ENCODE measurements at places on chromosomes 3 and 15.

DNA sequence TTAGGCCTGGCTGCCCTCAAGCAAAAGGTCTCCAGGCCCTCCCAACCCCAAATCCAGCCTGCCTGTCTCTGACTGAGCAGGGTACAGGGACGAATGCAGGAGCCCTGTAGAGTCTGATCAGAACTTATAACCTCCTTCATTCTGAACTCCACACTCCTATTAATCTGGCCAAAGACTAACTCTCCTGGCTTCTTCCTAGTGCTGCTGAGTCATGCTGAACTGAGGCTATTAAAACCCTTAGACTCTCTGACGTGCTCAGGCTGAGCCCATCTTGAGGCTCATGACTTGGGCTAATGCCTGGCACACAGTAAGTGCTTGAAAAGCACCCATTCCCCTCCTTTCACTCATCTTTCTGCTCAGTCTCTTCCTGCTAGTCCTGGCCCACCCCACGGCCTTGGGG, 81.9 kb downstream of the NUP210 start:
- no peak for DNase-seq

DNA sequence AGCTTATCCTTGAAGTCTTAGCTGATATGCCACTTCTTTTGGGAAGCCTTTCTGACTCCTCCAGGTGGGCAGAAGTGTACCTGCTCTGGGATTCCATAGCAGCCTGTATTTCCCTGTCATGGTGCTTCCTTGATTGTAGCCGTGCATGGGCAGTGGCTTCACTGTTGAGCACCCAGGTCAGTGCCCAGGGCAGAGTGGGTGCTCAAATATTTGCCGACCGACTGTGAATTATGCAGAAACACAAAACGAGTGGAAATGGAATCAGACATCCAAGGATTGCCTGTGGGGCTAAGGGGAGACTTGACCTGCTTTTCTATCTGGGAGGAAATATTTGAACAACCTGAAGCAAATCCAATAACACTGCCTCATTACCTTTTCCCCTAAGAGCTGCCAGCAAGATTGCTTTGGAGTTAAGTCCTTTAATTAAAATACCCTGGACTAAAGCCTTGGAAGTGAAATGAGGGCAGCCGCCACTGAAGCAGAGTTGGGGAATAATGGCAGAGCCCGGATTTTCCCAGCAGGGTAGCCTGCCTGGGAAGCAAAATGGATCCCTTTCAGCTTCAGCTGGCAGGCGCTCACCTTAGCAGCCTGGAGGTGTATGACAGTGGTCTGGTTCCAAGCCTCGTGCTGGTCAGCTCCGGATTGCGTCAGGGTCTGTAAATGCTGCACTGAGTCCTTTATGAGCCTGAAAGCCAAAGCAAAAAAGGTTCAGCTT, 14.9 kb downstream of the ACOX2 start:
- DNase-seq: no peak

GRCh38 chr15:56038015-56038414, 44.6 kb upstream of the NEDD4 start:
- DNase-seq: no peak

DNA sequence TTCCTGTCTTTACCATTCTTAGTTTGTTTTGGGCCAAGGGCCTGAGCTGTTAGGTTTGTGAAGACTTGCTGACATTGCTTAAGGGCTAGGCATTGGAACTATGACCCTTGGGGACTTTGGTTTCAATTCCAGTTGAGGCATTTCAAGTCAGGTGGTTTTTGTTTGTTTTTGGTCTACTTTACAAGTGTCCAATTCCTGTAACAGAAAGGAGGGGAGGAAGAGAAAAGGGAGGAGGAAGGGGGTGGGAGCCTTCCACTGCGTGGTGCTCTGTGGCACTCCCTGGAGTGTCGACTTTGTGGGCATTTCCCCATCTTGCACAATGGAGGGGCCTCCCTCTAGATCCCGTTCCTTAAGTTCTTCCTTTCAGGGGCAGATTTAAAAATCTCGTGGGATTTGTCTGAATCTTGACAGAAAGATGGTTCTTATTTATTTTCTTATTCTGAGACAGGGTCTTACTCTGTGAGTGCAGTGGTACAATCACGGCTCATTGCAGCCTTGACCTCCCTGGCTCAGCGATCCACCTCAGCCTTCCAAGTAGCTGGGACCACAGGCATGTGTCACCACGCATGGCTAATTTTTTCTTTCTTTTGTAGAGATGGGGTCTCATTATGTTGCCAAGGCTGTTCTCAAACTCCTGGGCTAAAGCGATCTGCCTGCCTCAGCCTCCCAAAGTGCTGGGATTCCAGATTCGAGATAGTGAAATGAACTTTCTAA, 59.5 kb upstream of the RYK start:
- no peak for DNase-seq

DNA sequence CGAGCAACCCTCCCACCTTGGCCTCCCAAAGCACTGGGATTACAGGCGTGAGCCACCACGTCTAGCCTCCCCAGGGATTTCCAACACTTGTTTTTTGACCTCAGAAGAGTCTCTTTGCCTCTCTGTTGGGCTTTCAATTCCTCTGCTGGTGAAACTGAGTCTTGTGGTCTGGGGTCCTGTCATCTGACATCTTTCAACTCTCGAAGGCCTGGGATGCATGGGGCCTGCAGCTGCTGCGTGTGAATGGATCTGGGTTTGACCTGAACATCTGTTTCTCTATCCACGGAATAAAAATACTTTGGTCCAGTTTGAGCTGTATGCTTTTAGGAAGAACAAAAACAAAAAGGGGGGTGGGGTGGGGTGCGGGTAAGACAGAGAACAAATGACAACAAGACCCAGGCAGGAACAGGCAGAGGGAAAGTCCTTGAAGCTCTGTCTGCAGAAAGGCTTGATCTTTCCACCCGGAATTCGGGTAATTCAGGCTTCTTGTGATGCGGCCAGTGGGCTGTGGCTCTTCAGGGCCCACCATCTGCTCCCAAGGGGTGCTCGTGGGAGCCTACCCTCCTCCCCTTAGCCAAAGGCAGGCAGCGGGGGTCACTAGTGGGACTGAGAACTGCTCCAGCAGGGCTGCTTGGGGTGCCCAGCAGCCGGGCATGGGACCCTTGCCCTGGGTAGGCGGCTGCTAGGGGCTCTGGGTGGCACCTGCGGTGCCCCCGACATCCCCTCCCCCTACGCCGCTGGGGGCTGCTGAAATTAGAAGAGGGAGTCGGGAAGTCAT, 71.5 kb downstream of the SLC12A8 start:
- DNase-seq: no peak

GRCh38 chr3:107858876-107859275, 232.0 kb downstream of the CD47 start:
- DNase-seq: no peak

DNA sequence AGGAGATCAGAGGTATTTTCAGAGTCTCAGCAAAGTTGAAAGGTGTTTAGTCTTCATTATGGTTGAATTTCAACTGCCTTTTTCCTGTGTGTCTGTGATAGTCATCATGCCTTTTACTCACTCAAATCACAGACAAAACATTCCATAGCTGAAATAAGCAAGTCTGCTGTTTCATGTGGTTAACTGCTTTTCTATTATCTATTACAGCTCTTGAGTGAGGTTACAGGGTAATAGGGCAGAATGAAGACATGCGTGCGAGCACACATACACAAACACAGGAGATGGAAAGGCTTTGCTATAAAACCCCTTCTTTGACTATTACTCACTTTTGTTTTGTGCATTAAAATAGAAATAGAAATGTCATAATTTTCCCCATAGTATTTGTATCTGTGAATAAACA, 192.6 kb upstream of the RARB start:
- no peak for DNase-seq

DNA sequence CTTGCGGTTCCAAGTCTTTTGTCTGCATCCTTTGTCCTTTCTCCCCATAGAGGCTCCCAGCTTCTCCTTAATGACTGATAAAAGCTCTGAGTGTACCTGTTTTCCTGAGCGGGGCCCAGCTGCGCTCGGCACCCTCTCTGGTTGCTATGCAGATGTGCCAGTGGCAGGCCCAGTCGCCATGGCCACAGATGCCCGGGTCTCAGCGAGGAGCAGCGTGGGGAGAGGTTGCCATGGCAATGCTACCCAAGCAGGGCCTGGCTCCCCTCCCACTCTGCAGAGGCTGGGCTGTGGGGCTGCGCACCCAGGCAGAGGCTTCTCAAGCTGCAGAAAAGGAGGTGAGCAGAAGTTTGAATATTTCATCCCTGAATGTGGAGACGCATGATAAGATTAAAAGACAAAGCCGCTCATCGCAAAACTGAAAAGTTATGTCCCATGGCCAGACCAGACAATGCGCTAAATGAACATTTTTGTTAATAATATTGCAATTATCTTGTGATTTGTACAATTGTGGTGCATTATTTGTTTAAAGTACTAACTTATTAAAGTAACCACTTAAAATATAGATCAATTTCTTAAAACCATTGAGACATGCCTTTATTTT, 66.1 kb downstream of the TPRA1 start:
- no peak for DNase-seq

GRCh38 chr15:28114721-28115622, 15.9 kb upstream of the OCA2 start:
- no peak for DNase-seq

- no peak for DNase-seq
Measured at GRCh38 chr3:38662544-38662943, 13.1 kb upstream of the SCN5A start.

- DNase-seq: no peak
Measured at GRCh38 chr3:9862391-9863057, 17.5 kb downstream of the CIDEC start.

DNA sequence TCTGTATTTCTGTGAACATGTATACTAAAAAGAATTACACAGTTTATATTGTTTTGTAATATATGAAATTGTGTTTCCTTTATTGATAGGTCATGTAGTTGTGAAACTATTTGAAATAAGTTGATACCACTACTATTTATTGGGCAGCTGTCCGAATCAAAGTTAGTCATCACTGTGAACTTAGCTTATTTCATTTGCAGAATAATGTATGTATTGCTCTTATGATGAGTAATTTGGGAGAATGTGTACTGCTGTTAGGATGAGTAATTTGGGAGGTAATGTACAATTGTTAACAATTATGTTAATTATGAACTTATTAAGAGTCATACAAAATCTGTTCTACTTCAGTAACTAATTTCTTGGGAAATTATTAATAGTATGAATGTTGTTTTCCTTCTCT, 22.2 kb downstream of the FXR1 start:
- DNase-seq: no peak

GRCh38 chr3:68972358-68972979, 40.1 kb upstream of the TAFA4 start:
- DNase-seq: no peak

DNA sequence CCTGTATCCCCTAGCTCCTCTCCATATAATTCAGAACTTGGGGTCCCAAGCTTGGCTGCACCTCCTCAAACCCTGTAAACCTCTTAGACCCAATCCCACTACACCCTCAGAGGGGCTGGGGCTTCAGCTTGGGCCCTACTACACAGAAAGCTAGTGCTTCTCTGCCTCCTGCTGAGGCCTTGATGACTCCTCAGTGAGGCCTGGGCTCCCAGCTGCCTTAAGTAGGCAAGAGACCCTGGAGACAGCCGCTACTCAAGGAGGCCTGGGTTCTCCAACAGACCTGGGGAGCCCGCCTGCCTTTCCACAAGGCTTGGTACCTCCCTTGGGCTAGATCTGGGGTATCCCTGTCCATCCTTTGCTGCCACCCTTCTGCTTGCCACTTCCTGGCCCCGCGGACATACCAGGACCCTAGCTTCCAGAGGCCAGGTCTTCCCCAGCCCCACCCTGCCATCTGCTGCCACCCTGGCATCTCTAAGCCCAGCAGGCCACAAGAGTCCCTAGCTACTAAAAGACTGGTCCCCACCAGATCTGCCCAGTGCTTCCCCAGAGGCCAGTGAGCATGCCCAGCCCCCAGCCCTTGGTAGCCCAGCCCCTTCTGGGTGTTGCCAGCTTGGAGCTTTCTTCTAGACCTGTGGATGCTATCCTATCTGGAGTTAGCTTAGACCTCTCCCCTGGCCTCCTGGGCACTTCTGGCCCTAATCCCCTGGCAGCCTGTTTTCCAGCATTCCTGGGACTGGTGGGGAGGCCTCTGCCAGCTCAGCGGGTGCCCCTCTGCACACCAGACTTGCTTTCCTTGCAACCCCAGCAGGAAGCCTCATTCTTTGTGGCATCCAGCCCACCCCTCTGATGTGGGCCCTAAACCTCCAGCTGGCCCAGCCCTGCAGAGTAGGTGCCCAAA, 13.7 kb downstream of the C15orf39 start:
- DNase-seq: no peak

GRCh38 chr15:80565398-80565797, 129.7 kb upstream of the ABHD17C start:
- no peak for DNase-seq

- no peak for DNase-seq
Measured at GRCh38 chr15:65920121-65920520, 50.8 kb downstream of the RAB11A start.

GRCh38 chr3:50352781-50353180, 2.1 kb downstream of the CYB561D2 start:
- no peak for DNase-seq

GRCh38 chr3:48413611-48414010, 16.3 kb downstream of the PLXNB1 start:
- DNase-seq: no peak

GRCh38 chr3:149547954-149548668, 73.6 kb downstream of the TM4SF4 start:
- DNase-seq: no peak

DNA sequence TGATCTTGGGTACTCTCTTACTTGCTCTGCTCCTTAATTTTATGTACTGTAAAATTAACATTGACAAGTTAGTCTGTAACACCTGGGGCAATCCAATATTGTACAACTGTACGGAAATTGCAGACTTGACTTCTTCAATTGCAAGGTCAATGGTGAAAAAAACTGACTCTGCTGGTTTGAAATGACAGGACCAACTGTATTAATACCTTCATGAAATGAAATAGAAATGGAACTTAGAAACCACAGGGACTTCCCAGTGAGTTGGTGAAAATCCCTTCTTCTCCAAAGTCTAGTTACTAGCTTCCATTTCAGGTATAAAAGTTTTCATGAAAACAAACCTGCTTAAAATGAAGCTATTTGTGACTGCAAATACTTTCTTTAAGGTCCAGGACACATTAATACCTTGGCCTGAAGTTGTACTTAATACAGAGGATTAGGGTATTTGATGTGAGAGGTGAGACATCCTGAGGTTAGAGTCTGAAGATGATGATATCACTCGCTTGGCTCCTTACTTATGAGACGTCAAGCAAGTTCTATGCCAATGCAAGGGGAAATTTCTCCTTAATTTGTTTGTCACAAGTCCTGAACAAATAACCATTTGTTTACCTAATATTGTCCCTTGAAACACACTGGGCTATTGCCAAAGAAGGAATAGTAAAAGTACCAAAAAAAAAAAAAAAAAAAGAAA, 226.2 kb upstream of the TP63 start:
- DNase-seq: no peak

DNA sequence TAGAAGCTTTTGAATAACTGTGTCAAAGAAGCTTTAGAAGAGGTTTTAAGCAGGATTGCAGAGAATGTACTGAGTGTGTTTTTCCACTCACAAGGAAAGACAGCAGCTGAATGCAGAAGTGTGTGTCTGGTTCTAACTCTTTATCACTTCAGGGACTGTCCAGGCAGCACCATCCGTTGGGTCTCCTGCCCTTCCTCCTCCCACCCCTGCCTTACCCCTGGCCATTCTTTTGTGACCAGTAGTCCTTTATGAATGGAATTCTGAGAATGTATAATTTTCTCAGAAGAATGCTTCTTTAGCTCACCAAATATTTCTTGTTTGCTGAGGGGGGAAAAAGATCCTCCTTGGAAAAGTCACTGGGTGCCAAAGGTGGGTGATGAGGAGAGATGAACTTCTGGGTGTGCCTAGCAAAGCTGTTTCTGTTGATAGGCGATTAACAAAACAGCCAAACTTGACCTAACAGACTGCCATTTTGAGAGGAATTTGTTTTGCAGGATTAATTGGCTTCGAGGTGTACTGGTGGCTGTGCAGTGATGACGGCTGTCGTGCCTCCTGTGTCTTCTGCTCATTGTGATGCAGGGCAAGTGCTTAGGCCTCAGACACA, 70.9 kb downstream of the IGF1R start:
- no peak for DNase-seq

All from activated CD4-positive, CD25-positive, alpha-beta regulatory T cell treated with anti-CD3 and anti-CD28 coated beads, Interleukin-2, amount 50 U/mL, for 16 hours (primary cell).